Right ventricle myocardium superior (tissue), 1 donor: ENCODE measurements at places on chromosomes 4 and X. TPM values are rescaled to one million over a fixed set of nuclear protein-coding genes. Genes with fewer than 3 reads are reported as not detected.

The AASDH gene
- total RNA-seq, result 5.0 TPM

The ADH1A gene
- total RNA-seq, result 0.83 TPM

The RBPJ gene
- total RNA-seq, result 44.2 TPM

The ASB12 gene
- 2.7 TPM for total RNA-seq

The SAGE1 gene
- not detected for total RNA-seq

The SATL1 gene
- total RNA-seq, result not detected

The NIPAL1 gene
- total RNA-seq, result 0.43 TPM

DNA sequence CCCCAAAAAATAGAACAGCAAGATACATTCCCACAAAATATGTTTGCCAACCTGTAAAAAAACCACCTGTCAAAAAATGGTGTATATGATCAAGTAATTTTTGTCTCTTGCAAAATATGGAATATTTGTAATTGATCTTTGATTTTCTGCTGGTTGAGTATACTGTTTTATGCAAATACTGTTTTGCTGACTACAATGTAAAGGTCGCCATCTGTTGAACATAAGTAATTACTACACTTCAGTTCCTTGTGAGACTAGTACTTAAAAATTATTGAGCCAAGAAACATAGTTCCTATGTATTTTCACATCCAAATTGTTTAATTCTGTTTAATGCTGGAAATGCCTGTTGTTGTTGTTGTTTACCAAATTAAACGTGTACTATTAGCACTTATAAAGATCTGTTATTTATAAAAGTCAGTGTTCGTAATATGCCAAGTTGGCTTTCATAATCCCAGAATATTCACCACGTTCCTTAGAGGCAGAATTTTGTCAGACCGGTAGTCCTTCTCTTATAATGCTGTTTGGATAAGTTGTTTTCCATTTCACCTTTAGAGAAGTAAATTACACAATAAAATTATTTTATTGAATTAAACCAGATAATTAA lies 144.2 kb downstream of the PDLIM5 start:
- DNase-seq, result no peak

DNA sequence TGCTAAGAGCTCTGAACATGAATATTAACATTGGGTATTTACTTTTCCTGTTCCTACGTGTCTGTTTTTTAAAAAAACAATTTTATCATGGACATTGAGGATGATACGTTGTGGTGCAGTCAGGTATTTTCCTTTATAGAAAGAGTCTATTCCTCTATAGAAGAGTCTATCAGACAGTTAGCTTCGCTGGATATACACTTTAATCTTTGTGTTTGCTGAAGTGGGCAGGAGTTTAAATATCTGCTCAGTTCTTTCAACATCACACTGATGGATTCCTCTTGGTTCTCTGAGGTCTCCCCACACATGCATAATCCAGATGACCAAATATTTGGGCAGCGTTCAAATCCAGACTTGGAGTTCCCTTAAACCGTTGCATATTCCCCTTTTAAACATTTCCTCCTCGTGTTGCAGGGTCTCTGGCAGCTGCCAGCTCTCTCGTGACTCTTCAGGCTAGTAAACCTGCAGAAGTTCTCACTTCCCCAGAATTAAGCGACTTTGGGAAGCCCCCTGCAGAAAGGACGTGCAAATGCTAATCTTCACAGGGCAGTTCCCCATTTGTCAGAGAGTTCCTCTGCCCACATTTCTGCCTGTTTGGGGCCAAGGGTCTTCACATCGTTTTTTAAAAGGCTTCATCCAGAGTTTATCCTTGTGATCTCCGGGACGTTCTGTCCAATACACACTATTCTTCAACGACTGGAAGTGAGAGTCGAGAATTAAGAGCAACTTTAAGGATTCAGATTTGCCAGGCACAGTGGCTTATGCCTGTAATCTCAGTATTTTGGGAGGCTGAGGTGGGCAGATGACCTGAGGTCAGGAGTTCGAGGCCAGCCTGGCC lies 20.5 kb upstream of the DHRSX start:
- DNase-seq, result no peak

DNA sequence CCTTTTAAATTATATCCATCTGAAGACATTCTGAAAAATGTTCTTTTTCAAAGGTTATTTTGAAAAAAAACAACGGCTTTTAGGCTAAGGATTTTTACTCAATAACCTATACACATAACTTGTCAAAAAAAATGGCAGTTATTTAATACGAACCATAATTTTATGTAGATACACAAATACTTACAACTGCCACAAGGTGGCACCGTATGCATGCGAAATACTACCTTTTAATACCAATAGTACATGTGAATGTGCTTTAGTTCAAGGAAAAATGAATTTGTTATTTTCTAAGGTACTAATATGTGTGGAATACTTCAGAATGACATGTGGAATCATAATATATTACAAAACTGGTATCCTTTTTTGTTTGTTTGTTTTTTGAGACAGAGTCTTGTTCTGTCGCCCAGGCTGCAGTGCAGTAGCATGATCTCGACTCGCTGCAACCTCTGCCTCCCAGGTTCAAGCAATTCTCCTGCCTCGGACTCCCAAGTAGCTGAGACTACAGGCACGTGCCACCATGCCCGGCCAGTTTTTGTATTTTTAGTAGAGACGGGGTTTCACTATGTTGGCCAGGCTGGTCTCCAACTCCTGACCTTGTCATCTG lies 4.6 kb upstream of the MAD2L1 start:
- peak; percentile 28 for DNase-seq

GRCh38 chr4:8332038-8332857 lies 62.7 kb downstream of the HTRA3 start:
- peak; percentile 22 for DNase-seq

DNA sequence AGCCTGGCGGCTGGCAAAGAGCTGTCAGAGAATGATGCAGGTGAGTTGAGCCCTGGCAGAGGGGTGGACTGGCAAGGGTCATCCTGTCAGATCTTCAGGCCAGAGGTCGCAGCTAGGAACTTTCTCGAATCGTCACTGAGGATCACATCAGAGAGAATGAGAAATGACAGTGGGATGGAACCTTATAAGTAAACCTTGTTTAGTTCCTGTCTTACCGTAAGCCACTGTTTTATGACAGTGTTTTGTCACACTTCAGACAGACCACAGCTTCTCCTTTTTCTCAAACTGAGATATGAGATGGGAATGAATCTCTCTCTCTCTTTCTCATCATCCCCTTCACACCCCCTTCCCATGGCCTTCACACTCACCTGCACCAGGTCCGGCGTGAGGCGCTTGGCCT lies 9.3 kb downstream of the DIPK2B start:
- no peak for DNase-seq

DNA sequence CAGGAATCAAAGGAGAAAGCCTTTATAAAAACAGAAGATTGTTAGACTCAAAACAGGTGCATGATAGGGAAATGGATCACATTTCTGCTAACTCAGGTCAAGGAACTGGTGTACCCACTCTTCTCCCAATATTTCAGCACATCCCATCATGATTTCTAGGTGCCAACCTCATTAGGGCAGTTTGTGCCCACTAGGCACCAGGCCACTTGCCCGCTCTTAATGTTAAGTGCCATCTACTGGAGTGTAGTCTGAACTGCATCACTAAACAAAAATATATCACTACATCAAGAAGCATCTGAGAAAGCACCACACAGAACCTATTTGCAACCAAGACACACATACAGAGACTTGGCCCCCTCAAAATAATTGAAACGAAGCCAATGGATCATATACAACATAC lies 140.4 kb upstream of the GRID2 start:
- DNase-seq, result no peak

- DNase-seq, result no peak
These were observed 188.5 kb upstream of the FTHL17 start for GRCh38 chrX:31260351-31260750.

DNA sequence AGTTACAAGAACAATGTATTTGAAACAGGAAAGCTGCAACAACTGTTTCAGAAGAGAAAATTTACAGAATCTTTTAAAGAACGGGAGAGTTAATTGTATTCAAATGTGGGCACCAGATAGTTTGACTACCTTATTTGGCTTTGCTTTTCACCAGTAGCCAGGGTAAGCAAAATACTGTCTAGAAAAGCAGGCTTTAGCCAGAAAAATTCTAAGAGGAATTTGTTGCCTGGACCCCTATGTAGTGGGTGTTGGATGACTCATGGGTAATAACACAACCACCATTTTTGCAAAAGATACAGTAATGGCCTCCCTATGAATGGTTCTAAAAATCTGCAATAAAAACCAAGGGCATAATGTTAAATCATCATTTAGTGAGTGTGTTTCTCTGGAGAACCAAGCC lies 233.4 kb upstream of the ANXA3 start:
- no peak for DNase-seq

DNA sequence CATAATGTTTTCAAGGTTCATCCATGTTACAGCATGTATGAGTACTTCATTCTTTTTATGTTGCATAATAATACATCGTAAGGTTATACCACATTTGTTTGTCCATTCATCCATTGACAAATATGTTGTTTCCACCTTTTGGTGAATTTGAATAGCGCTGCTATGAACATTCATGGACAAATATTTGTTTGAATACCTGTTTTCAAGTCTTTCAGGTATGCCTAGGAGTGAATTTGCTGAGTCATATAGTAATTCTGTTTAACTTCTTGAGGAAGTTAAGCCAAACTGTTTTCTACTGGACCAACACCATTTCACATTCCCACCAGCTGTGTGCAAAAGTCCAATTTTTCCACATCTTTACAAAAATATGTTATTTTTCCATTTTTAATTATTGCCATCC lies 31.5 kb downstream of the IRS4 start:
- DNase-seq, result no peak

GRCh38 chrX:14013054-14013453 lies 16.6 kb downstream of the GEMIN8 start:
- no peak for DNase-seq

DNA sequence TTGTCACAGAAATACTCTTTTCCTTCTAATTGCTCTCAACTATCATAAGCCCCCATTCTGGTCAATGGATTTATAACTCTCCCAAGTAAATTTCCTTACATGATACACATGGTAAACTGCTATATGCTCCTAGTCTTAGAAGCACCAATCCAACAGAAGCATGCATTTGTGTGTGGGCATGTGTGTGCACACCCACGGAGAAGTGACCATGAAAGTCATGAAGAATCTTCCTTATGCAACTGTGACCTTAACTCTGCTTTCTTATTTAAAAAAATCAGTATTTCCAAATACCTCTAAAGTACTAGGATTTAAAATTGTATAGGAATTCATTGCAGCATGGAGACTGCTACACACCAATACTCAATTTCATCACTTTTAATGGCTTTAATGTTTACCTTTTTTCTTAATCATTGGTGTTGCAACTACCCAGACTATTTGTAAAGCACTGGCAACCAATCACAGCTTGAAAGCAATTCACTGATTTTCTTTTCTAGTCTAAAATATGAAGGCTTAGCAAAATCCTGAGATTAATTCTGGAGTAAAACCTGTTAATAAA lies 47.6 kb downstream of the MAML3 start:
- no peak for DNase-seq

- no peak for DNase-seq
These were observed 25.8 kb upstream of the USP46 start for GRCh38 chr4:52684896-52685295.
